ENCODE measurements at places on chromosomes 2 and 18.

- no peak for DNase-seq
Measured at GRCh38 chr2:223585666-223586065, 16.5 kb downstream of the SCG2 start.

GRCh38 chr18:23690505-23691068, 1.3 kb downstream of the LAMA3 start:
- DNase-seq = no peak

DNA sequence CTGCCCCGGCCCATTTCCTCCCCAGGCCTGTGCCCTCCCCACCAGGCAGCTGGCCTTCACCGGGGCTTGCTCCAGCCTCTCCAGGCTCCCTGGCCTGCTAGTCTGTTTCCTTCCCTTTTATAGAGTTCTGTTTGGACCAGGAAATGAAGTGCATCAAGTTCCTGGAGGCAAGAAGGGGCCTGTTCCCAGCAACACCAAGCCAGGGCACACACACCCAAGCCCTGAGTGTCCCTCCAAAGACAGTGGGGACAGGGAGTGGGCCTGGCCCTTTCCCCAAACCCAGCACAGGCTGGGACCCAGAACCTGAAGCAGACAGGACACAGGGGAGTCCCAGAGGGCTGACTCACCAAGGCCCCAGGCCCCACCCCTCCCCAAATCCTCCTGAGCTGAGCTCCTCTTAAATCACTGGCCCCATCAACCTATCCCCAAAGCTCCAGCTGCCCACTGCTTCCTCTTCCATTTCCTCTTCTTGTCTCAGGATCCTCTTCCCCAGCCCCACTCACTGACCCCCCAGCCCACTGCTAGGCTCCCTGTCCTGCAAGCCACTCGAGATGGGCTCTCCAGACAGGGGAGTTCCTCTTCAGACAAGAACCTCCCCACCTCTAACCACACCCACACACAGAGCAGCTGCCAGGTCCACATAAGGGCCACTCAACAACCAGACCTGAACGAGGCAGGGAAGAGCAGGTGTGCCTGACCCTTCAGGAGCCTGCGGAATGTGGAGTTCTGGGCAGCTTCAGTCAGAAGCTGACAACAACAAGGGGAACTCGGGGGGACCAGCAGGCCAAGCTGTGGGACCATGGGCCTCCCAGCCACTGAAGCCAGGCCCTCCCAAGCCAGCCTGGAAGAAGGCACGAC, 74.2 kb downstream of the TNS1 start:
- DNase-seq = no peak

DNA sequence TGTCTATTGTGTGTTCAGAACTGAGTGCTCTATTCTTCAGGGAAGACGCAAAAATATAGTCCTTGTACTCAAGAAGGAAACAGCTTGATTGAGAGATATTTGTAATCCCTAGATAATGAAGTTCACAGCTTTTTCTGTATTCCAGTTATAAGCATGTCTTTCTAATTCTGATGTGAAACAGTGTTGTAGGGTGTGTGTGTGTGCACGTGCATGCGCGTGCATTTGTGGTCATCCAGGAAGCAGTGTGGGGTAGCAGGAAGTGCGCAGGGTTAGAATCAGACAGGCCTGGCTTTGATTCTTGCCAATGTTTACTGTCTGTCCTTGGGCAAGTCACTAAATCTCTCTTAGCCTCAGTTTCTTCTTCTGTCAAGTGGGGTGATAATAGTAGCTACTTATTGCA, 87.9 kb downstream of the NPAS2 start:
- no peak for DNase-seq

DNA sequence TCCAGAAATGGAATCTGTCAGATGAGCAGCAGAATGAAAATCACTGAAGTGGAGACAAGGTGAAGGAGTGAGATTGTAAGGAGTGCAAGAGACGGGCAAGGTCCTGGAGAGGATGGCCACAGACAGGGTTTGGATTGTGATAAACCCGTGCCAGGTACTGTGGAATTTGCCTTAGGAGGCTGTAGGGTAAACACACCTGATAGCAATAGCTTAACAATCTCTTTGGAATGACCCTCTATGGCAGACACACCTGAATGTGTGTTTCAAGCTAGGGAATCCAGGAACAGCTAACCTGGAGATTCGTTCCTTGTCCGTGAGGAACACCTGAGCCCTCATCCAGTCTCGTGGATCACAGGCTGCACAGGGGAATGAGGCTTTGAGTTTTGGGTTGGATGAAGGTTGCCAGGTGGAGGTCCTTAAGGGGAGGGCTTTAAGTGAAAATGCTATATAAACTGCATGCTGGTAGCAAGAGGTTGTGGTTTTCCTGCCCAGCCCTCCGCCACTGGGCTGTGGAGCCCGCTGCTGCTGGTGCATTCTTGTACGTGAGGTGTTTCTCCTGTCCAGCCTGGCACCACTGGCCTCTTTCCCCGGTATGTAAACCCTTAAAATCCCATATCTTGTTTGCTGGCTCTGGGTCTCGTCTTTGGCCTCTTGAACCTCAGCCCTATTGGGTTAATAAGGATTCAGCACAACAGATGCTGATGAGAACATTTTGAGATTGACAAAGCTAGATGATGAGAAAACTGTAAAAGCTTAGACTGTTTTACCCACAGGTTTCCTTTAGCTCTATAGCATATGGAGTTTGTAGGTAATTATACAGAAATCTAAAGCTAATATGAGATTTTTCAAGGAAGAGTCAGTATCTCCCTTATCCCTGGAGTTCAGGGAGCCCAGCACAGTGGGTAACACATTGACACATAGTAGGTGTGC, 117.9 kb downstream of the ARHGAP15 start:
- no peak for DNase-seq

DNA sequence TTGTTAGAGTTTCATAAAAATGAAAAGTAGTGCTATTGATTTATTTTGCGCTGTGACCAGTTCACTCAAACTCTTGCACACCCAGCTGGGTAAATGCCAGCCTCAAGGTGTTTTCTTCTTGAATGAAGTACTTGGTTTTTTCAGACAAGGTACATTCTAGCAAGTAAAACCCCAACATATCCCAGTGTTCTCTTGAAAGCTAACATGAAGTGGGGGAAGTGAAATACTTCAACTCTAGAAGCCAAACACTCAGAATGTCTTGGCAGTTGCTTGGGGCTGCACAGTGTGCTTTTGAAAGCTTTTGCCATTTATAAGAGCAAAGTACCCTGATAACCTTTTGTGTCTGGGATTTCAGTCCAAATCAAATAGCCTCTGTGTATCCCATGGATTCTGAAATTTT, 13.4 kb downstream of the NPAS2 start:
- no peak for DNase-seq

- DNase-seq = no peak
Measured at GRCh38 chr2:134079373-134079772, 174.5 kb upstream of the MGAT5 start.

- no peak for DNase-seq
Measured at GRCh38 chr2:198376677-198377076, 572.3 kb downstream of the PLCL1 start.

DNA sequence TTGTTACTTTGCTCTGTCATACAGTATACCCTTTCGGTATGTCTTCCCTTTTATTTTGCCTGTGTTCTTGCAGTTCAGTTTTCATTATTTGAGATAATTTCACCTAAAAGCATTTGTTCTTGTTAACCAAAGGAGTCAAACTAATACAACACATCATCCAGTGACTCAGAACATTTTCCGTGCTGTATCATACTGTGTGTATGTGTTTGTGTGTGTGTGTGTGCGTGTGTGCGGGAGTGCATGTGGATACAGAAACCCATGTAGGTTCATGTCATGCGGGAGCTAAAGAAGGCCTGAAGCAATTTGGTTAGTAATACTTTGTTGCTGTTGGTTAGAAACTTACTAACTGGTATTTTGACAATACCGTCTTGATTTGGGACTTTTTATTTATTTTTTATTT, 60.0 kb downstream of the CEP192 start:
- no peak for DNase-seq

DNA sequence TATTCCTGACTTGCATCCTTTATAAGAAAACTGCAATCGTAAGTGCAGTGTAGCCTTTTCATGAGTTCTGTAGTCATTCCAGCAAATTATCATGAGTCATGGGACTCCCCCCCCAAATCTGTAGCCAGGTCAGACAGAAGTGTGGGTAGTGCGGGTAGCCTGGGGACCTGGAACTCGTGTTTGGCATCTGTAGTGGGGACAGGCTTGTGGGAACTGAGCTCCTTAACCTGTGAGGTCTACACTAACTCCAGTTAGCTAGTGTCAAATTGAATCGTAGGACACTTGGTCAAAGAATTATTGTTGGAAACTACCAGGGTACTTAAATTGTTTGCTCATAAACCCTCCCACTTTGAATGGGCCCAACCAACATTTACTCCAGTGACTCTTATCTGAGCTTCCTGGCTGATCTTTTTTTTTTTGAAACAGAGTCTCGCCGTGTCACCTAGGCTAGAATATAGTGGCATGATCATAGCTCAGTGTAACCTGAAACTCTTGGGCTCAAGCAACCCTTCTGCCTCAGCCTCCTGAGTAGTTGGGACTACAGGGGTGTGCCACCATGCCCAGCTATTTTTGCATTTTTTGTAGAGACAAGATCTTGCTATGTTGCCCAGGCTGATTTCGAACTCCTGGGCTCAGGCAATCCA, 12.4 kb downstream of the PFN4 start:
- DNase-seq = no peak

DNA sequence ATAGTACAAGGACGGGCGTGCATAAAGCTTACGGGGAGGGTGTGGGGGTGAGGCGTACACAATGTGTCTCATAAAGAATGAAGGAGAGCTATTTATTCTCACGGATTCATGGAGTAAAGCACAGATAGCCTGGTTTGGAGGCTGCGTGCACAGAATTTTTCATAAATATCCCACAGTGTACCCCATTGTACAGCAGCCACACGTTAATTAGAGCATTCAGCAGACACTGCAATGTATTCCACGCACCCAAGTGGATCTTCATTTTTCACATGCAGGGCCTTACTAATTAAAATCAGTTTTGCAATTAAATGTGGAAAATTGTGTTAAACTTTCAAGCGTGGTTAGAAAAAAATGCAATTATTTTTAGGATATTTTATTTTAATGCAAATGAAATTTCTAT, 227.7 kb upstream of the PXDN start:
- no peak for DNase-seq

- no peak for DNase-seq
Measured at GRCh38 chr2:239630618-239631286, 229.9 kb upstream of the HDAC4 start.

DNA sequence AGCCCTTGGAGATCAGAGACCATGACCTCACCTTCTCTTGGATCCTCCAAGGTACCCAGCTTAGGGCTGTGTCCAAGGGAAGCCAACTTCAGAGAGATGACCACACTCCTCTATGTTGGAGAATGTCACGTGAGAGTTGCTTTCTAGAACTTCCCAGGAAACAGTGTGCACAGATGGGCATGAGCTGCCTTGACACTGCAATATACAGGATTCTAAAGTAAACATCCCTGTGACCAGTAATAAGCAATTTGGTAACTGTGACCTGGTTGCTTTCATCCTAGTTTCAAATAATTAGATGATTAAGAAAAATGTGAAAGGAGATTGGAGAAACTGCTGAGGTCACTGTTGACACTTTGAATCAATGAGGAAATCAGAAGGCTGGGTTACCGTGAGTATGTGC, 181.1 kb upstream of the EPAS1 start:
- no peak for DNase-seq
